ENCODE measurements at places on chromosomes 3 and 15. TPM values are rescaled to one million over a fixed set of nuclear protein-coding genes. Genes with fewer than 3 reads are reported as not detected.

DNA sequence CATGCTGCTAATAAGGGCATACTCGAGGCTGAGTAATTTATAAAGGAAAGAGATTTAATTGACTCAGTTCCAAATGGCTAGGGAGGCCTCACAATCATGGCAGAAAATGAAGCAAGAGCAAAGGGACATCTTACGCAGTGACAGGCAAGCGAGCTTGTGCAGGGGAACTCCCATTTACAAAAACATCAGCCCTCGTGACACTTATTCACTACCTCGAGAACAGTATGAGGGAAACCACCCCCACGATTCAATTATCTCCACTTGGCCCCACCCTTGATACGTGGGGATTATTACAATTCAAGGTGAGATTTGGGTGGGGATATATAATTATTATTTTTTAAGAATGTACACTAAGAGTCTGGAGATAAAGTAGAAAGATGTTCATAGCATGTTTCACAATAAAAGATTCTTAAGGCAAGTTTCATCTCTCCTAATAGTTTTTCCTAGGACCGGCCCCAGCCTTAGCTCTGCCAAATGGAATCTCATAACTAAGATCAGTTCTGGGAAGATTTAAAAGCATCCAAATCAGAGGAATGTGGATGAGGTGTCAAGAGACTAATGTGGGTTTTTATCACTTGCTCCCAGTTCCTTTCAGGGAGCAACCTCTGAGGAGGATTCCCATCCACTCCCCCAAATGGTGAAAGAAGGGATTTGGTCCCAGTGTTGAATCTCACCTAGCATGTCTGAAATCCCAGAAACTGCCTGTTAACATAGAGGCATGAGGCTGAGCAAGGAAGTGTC lies 221.0 kb downstream of the ZMAT3 start:
- no peak for DNase-seq

Gene DUOX1
- total RNA-seq: 18.4 TPM

DNA sequence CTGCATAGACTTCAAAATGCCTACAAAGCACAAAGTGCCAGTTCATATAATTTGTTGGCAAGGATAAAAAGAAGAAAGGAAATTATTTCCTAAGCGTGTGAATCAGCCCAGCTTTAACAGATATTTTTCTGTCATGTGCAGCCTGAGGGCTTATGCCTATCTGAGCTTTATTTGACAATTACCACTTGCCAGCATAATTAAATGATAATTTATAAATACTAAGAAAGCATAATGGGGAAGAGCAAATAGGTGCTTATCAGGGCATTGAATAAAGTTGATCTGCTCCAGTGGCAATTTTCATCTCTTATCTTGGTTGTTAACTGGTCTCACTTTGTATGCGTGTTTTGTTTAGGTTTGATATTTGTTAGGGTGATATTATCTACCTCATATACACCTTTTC lies 313.4 kb upstream of the DNAJC19 start:
- DNase-seq: no peak

- DNase-seq: no peak
Observed at GRCh38 chr15:73019154-73019553, 33.1 kb upstream of the NEO1 start.

- no peak for DNase-seq
Observed at GRCh38 chr3:196643201-196643749, 3.8 kb downstream of the NRROS start.

DNA sequence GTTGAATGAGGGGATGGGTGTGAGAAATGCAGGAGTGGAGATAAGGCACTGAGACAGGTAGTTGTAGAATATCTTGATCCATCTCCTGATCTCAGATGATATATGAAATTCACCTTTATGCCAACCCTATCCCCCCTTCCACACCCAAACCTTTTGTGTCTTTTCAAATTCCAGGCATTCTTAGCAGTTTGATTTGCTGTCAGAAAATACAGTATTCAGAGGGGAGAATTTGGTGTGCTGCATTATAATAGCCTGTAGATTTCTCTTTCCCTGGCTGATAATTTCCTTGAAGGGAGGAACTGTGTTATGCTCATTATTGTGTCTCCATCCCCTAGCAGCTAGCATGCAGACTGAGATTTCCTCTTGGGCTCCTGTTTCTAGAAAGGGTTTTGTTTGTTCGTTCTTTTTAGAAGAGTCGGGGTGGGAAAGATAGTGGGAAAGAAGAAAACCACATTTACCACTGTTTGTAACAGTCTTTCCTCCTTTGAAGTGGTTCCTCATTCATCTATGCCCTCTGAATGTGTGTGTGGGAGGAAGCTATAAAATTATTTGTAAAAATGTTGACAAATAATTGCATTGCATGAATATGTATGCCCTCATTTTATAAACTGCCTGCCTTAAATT lies 373.4 kb downstream of the DIPK2A start:
- DNase-seq: no peak

Gene HESX1
- total RNA-seq: 0.23 TPM

Gene CNTN4
- 5.7 TPM for total RNA-seq

DNA sequence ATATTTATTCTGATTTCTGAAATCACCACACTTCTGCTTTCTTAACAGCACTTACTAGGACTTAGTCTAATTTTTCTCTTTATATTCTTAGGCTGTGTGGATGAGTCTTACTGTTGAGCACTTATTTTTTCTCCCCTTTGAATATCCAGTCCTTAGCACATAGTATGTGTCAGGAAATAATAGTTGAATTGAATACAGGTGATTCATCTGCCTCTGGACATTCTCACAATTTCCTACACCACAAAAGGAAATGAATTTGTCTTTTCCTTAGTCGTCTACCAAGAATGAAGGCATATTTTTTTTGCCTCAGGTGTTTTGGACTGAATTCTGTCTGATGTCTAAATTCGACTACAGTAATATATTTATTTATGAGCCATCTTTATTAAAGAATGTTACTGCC lies 204.2 kb downstream of the GHSR start:
- DNase-seq: no peak

DNA sequence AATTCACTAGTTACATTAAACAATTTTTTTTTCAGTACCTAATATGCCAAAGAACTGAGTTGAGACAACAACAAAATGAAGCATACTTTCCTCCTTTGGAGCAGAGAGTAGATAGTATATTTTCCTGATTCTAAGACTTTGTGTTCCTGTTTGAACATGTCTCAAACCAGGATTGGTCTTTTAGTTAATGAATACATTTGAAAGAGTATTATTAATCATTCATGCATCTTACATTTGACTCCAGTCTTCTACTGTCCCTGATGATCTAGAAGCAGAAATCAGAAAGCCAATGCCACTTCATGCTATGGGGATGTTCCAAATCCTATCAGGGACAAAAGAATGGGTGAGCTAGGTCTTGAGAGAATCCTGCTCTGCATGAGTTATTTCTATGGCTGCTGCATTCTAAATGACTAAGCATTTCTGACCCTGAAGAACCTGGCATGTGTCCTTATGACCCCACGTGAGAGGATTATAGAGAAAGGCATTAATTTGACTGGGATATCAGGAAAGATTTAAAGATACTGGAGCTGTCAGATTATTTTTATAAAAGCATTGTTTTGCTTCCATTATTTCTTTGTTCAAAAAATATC lies 32.9 kb upstream of the MBNL1 start:
- no peak for DNase-seq

DNA sequence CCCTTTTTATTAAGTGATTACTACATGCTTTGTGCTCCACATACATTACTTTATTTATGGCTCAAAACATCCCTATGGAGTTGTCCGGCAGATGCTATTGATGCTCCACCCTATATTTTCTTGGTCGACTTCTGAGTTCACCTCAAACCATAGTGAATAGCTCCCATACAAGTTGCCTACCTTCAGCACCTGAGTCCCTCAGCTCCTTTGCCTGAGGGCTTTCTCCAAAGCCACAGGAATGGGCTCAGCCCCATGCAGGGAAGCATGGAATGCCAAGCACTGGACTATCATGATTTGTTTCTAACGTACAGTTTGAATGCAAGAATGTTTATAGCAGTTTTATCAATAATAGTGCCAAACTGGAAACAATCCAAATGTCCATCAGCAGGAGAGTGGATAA lies 124.8 kb upstream of the TNIK start:
- DNase-seq: no peak

Gene SAMD7
- total RNA-seq: 1.5 TPM

Gene RTP3
- total RNA-seq: 0.68 TPM

Gene KNL1
- total RNA-seq: 1.6 TPM

Gene PIK3R4
- total RNA-seq: 52.8 TPM

GRCh38 chr15:34812369-34812768 lies 17.0 kb upstream of the ACTC1 start:
- DNase-seq: no peak

- no peak for DNase-seq
Observed at GRCh38 chr3:143881095-143881494, 32.8 kb upstream of the SLC9A9 start.

GRCh38 chr3:56903231-56903782 lies 101.6 kb upstream of the ARHGEF3 start:
- DNase-seq: no peak

- DNase-seq: no peak
Observed at GRCh38 chr3:72060447-72061034, 275.6 kb upstream of the PROK2 start.

DNA sequence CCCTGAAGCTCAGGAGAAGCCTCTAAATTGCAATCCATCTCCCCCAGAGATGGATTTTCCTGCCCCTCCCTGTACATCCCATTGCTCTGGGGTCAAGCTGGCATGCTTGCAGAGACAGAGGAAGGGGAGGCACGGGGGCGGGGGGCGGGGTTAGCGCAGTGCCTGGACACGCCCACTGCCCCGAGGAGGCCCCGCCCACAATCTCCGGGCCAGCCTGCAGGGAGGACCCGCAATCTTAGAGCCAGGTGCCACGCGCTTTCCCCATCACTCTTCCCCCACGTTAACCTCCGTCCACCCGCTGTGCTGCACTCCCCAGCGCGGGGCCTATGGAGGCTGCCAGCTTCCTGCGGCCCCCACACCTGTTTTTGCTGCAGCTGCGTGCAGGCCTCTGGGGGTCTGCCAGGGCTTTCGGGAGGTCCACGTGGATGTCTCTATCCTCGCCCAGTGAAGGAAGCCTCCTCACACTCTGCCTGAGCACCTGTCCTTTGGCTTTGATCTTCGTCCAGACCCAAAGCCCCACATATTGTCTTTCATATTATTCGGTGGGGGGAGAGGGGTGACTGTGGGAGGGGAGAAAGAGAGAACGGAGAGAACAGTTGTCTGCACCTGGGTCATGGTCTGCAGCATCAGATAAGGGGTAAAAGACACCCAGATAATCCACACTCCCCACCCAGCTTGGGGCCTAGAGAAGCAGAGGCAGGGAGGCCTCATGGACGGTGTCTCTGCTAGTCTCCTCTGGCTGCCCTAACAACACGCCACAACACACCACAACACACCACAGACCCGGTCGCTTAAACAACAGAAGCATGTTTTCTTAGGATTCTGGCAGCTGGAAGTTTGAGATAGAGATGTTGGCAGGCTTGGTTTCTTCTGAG lies 118.0 kb upstream of the MEF2A start:
- DNase-seq: no peak

Gene RARRES1
- total RNA-seq: 67.9 TPM

- DNase-seq: no peak
Observed at GRCh38 chr3:109211941-109212340, 75.4 kb downstream of the C3orf85 start.

- no peak for DNase-seq
Observed at GRCh38 chr3:10196389-10197052, 31.8 kb downstream of the IRAK2 start.

DNA sequence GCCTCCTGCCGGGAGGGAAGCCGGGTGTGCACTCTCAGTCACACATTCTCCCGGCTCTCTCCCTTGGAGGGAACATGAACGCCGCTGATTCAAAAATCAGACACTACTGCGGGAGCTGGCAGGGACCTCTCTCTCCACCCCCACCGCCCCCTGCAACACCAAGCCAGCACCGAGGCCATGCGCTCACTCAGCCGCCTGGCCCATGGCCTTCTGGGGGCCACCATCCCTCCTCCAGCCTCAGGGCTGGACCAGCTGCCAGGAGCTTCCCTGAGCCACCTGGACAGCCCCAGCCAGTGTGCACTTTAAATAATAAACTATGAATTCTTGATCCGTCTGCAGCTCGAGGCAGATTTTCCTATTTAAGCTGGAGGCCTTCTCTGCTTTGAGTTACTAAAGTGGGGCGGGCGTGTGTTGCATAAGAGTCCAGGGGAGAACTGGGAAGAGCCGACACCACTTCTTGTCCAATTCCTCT lies 30.6 kb downstream of the ADAMTS17 start:
- no peak for DNase-seq

DNA sequence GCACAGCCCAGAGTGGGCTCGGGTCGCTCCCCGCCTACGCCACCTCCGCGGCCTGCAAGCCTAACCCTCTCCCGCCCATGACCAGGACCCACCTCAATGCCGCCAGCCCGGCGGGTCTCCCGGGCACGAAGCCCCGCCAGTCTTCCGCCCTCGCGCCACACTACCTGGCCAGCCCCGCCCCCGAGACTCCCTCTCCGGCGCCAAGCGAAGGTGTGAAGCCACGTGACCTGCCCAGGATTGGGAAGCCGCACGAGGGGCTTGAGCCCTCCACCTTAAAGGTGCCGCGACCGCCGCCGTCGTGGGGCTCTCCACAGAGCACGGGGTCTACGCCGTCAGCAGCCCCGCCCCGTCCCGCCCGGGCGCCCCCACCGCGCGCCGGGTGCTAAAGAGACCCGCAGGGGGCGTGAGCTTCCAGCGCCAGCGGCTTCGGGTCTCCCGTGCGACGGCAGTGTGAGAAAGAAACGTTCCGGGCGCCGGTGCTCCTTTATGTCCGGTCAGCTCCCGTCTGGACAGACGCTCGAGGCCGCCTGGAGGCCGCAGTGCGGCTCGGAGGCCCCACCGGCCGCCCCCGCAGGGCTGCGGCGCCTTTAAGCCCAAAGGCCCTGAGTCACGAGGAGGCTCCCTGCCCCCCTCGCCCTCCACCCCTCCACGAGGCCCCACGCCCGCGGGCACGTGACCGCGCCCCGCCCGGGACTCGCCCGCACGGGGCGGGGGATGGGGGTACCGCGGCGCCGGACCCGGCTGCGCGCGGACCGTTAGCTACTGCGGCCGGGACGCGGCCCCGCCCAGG lies at the start of gene CPEB1:
Gene CPEB1, minus strand, starts transcription at position 319 of the 790 bp plus-strand sequence. CDS start 18,904 bp downstream, outside the sequence.
- DNase-seq: no peak

- no peak for DNase-seq
Observed at GRCh38 chr3:138205527-138205926, 18.4 kb downstream of the ARMC8 start.

Gene TMCO5A
- total RNA-seq: not detected

DNA sequence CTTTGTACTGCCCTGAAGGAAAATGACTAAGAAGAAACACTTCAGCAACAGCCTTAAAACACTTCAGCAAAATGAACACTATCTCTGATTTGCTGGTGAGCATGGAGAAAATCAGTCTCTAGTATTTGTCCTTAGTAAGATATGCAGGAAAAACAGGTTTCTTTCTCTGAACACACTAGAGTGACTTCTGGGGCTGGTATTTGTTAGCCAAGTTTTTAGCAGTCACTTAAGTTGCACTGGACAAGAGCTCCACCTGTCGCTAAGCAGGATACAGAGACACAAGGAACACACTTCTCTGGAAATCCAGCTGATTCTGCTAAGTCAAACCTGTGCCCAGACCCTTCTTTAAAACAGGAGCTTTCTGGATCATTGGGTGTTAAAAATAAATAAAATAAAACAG lies 65.3 kb downstream of the CHAC1 start:
- peak; percentile 72 for DNase-seq

DNA sequence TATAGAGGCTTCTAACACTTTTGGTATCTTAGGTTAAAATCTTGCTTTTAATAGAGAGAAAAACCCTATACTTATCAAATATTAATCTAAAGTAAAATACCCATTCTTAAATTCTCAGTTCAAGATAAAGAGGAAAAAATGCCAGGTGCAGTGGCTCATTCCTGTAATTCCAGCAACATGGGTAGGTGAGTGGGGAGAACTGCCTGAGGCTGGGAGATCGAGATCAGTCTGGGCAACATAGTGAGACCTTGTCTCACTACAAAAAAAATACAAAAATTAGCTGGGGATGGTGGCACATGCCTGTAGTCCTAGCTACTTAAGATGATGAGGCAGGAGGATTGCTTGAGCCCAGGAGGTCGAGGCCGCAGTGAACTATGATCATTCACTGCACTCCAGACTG lies 135.8 kb downstream of the CLASP2 start:
- no peak for DNase-seq
